ENCODE measurements at places on chromosomes 6 and 20. TPM values are rescaled to one million over a fixed set of nuclear protein-coding genes. Genes with fewer than 3 reads are reported as not detected.

- peak overlapping the region; percentile 24 for H3K27ac ChIP-seq
- no peaks in the 10 kb centered on the region for H3K27me3 ChIP-seq
- no peak for DNase-seq
- no peak overlapping the region for H3K4me3 ChIP-seq
Measured at GRCh38 chr6:142842418-142843261, 102.3 kb downstream of the HIVEP2 start.

DNA sequence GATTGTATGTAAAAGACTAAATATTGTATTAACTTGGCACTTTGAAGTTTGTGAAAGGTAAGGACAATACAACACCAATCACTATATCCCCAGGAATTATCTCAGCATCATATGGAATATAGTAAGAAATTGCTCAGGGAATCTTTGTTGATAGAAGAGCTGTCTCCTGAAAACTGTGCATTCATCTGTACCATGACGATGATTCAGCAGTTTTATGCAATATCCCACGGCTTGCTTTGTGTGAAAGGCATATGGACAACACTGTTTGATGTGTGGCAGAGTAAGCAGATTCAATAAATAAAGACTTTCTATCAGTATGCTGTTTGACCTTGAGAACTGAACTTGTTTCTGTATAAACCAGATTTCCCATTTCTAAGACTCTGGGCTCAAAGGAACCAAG is 147.5 kb upstream of the PLN start:
- no peak overlapping the region for H3K27ac ChIP-seq
- H3K4me3 ChIP-seq, result no peak overlapping the region

DNA sequence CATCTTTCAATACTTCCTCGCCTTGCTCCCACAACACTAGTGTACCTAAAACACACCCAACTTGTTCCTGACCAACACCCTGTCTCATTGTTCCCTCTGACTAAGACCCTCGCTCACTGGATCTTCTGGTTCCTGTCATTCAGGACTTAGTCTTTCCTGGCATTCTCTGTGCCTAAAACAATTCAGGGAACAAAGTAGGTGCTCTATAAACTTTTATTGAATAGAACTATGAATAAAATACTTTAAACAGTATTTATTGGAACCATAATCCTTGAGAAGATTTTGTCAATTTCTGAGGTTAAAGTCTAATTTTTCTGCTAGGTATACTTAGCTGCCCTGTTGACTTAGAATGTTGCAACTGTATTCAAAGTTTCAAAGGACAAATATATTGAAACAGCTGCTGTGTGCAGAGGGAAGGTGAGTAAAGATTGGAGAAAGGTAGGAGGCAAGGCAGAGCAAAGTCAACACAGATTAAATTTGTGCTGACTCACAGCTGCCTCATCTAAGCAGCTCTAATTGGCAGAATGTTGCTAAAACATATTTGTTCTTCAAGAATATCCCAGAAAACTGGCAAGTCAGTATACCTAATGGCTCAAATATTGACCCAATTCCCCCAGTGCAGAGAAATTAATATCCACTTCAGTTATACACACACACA is 37.6 kb downstream of the GSTA2 start:
- no peaks in the 10 kb centered on the region for H3K4me1 ChIP-seq
- no peak overlapping the region for H3K4me3 ChIP-seq
- peak; percentile 30 for DNase-seq

GRCh38 chr6:169530752-169531123 is 171.1 kb downstream of the WDR27 start:
- no peaks in the 10 kb centered on the region for H3K36me3 ChIP-seq
- H3K27ac ChIP-seq, result no peak overlapping the region
- no peak for DNase-seq
- no peaks in the 10 kb centered on the region for H3K4me1 ChIP-seq
- no peaks in the 10 kb centered on the region for H3K27me3 ChIP-seq
- H3K4me3 ChIP-seq, result no peak overlapping the region

DNA sequence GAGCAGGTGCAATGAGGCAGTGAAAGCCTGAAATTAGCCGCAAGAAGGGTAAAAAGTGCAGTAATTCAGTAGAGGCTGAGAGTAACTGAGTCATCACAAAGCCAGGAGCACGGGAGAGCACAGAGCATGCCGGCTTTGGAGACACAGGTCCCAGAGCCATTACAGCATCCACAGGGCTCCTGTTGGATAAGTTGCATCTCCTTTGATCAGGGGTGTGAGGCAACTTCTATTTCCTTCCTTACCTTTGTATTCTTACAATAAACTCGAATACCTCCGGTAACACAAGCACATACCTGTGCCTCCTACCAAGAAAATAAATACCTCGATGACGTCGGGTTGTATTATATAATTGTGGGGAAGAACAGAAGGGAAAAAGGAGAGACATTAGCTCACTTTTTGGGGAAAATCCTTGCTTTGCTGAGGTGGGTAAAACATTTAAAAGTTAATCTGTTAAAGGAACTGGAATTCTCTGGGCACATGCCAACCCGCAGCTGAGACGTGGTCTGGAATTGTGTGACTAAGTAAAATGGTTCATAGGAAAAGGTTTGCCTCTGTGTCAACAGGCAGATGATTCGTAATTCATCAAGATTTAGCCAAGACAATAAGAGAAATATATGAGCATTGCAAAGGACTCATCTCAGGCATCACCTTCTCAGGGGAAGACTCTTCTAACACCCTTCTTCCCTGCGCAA is 360.7 kb upstream of the ZFP64 start:
- H3K4me3 ChIP-seq, result no peak overlapping the region
- no peak for DNase-seq

DNA sequence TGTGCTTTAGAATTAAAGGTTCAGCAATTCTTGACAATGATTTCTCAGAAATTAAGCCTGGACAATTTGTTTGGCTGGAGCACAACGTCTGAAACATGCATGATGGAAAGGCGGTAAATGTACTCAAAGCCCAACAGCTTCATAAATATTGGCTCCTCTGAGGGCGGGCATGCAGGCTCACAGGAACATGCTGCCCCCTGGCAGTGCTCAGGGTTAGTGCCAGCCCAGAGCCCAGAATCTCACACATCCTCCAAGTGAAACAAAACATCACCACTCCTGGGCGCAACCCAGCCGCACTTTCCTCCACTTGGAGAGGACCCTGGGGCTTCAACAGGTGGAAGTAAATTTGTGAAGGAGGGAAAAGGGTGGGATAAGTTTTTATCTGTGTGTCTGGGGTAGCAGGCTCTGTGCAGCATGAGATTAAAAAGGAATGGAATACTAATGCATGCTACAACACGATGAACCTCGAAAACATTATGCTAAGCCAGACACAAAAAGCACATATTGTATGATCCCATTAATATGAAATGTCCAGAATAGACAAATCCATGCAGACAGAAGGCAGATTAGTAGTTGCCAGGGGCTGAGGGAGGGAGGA is 54.1 kb upstream of the PTPRT start:
- no peaks in the 10 kb centered on the region for H3K4me1 ChIP-seq
- H3K36me3 ChIP-seq, result no peaks in the 10 kb centered on the region

GRCh38 chr6:90458353-90459224 is 128.3 kb downstream of the MAP3K7 start:
- H3K27me3 ChIP-seq, result no peaks in the 10 kb centered on the region
- H3K27ac ChIP-seq, result no peak overlapping the region

- peak overlapping the region; percentile 90 for H3K4me3 ChIP-seq
- no peak overlapping the region for H3K27ac ChIP-seq
- H3K27me3 ChIP-seq, result no peaks in the 10 kb centered on the region
- peaks cover 5% of the 10 kb centered on the region for H3K36me3 ChIP-seq
- H3K4me1 ChIP-seq, result peaks cover 31% of the 10 kb centered on the region
Measured at GRCh38 chr6:10692965-10693538, 1.4 kb downstream of the C6orf52 start.

DNA sequence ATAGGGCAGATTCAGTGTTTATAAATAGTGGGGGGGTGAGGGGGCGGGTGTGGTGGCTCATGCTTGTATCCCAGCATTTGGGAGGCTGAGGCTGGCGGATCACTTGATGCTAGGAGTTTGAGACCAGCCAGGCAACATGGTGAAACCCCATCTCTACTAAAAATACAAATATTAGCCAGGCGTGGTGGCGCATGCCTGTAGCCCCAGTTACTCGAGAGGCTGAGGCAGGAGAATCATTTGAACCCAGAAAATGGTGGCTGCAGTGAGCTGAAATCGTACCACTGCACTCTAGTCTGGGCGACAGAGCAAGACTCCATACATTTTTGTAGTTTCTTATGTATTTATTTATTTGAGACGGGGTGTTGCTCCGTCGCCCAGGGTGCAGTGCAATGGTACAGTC is 109.0 kb upstream of the ZNF217 start:
- H3K4me1 ChIP-seq, result no peaks in the 10 kb centered on the region
- H3K36me3 ChIP-seq, result no peaks in the 10 kb centered on the region

- H3K27me3 ChIP-seq, result no peaks in the 10 kb centered on the region
- peak overlapping the region; percentile 54 for H3K27ac ChIP-seq
- DNase-seq, result no peak
- peaks cover 84% of the 10 kb centered on the region for H3K4me1 ChIP-seq
- no peak overlapping the region for H3K4me3 ChIP-seq
Measured at GRCh38 chr6:41728073-41728936, 7.1 kb downstream of the TFEB start.

GRCh38 chr6:21586740-21587178 is 6.8 kb upstream of the SOX4 start:
- peaks cover 13% of the 10 kb centered on the region for H3K4me1 ChIP-seq
- no peaks in the 10 kb centered on the region for H3K27me3 ChIP-seq
- DNase-seq, result no peak
- H3K27ac ChIP-seq, result peak overlapping the region; percentile 89
- H3K4me3 ChIP-seq, result peak overlapping the region; percentile 75

DNA sequence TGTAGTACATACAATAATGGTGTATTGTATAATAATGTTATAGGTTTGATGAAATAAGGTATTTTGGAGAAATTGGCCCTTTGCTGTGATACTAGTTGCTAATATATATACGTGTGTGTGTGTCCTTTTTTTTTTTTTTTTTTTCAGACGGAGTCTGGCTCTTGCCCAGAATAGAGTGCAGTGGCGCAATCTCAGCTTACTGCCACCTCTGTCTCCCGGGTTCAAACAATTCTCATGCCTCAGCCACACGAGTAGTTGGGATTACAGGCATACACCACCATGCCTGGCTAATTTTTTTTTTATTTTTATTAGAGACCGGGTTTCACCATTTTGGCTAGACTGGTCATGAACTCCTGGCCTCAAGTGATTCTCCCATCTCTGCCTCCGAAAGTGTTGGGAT is 23.3 kb downstream of the SENP6 start:
- H3K27ac ChIP-seq, result no peak overlapping the region
- no peak for DNase-seq
- H3K27me3 ChIP-seq, result no peaks in the 10 kb centered on the region
- H3K36me3 ChIP-seq, result no peaks in the 10 kb centered on the region
- H3K4me3 ChIP-seq, result no peak overlapping the region
- peaks cover 13% of the 10 kb centered on the region for H3K4me1 ChIP-seq

CRIP3 gene
- not detected for total RNA-seq

ADGB gene
- 6.4 TPM for total RNA-seq

TSPO2 gene
- not detected for total RNA-seq

TBX18 gene
- not detected for total RNA-seq

LGSN gene
- 0.81 TPM for total RNA-seq

CCN5 gene
- total RNA-seq, result 44.9 TPM

EDN3 gene
- total RNA-seq, result not detected

TMC2 gene
- 0.57 TPM for total RNA-seq
